ENCODE measurements at places on chromosomes 11 and 22. TPM values are rescaled to one million over a fixed set of nuclear protein-coding genes. Genes with fewer than 3 reads are reported as not detected.

DNA sequence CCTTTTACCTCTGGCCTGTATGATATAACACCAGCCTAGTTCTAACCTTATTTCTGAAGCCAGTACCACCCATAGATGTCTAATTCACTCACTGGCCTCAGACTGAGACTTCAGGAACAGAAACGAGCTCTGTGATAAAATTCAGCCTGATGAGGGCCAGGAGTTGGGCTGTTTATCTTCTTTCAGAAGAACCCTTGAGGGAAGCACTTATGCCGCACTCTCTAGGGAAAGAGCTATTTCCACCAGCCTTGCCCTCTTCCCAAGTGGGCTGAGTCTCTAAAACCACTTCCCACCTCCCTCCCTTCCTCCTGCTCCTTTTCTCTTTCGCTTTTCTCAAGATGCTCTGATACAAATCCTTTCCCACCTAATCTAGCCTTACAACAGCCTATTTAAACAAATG is 2.0 kb upstream of the OR52B4 start:
- H3K27ac ChIP-seq, result no peak overlapping the region
- no peak for DNase-seq
- no peaks in the 10 kb centered on the region for H3K36me3 ChIP-seq
- no peaks in the 10 kb centered on the region for H3K4me1 ChIP-seq
- H3K27me3 ChIP-seq, result no peaks in the 10 kb centered on the region
- no peak overlapping the region for H3K4me3 ChIP-seq

DNA sequence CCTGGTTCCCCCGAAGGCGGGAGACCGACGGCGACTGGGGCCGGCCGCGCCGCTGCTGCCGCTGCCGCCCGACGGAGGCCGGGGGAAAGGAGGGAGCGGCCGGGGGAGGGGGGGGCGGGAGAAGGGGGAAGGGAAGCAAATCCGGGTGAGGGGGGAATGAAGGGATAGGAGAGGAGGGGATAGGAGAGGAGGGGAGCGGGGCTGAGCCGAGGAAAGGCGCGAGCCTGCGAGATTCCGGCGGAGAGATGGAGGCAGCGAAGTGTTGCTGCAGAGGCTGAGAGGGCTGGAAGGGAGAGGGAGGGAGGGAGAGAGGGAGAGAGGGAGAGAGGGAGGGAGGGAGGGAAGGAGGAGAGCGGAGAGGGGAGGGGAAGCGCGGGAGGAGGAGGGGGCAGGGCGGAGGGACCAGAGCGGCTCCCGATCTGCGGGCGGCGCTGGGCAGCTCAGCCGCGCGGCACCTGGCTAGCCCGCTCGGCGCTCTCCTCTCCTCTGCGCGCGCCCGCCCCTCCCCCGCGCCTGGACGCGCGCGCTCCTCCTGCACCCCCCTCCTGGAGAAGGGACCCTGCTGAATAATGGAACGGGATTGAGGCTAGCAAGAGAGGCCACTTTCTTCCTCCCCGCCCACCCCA is 52.3 kb downstream of the SLC22A12 start:
- H3K36me3 ChIP-seq, result no peaks in the 10 kb centered on the region
- no peak for DNase-seq
- no peak overlapping the region for H3K4me3 ChIP-seq
- H3K27ac ChIP-seq, result no peak overlapping the region
- peaks cover 33% of the 10 kb centered on the region for H3K27me3 ChIP-seq

GRCh38 chr22:37079668-37080171 is 28.2 kb downstream of the KCTD17 start:
- no peaks in the 10 kb centered on the region for H3K36me3 ChIP-seq
- H3K27ac ChIP-seq, result peak overlapping the region; percentile 58
- peak; percentile 91 for DNase-seq
- H3K4me3 ChIP-seq, result peak overlapping the region; percentile 14
- H3K4me1 ChIP-seq, result peaks cover 38% of the 10 kb centered on the region

DNA sequence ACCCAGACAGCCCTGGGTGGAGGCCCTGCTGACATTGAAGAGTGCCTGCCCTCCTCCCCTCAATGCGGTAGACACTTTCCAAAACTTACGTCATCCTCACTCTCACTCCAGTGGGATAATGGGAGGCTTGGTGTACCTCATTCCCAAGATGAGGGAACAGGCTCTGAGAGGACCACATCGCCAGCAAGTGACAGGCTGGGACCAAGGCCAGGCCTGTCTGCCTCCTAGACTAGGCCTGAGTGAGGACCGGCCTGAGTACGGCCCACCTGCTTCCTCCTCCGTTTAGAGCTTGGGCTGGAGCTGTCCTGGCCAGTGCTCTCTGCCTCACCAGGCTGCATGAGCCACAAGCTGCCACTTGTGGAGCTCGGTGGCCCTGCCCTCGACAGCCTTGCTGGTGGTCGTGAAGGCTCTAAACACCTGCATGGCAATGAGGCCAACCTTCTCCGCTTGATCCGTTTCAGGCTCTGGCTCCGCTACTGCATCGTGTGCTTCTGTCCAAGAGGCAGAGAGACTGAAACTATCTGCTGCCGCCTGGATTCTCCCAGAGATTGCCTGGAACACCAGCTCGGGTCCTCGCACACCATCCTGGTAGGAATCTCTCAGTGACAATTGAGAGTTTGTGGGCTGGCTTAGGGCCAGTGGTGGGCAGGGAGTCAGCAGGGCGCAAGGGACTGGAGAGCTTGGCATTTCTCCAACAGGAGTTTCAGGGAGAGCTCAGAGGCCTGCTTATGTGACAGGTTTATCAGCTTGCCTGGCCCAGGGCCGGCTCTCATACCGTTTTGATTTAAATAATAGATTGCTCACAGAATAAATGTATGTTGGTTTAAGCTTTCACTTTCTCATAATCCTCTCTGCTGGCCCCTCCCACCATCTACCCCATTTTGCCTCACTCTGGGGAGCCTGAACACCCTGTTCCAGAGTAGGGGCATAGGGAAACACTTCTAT is 9.4 kb downstream of the LRRC75B start:
- no peaks in the 10 kb centered on the region for H3K36me3 ChIP-seq
- no peak for DNase-seq
- no peak overlapping the region for H3K27ac ChIP-seq
- no peaks in the 10 kb centered on the region for H3K27me3 ChIP-seq
- no peaks in the 10 kb centered on the region for H3K4me1 ChIP-seq

DNA sequence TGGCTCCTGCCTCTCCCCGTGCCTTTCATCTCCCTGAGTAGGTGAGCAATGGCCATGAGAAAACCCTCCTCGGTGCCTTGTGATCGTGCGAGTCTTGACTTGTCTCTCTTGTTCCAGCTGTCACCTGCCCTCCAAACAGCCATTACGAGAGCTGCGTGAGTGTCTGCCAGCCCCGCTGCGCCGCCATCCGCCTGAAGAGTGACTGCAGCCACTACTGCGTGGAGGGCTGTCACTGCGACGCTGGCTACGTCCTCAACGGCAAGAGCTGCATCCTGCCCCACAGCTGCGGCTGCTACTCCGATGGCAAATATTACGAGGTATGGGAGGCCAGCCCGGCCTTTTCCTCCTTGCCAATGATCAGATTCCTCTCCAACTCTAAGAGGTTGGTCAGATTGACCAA is 51.7 kb downstream of the TECTA start:
- H3K27me3 ChIP-seq, result no peaks in the 10 kb centered on the region
- H3K27ac ChIP-seq, result no peak overlapping the region
- H3K36me3 ChIP-seq, result no peaks in the 10 kb centered on the region
- no peaks in the 10 kb centered on the region for H3K4me1 ChIP-seq
- DNase-seq, result no peak
- no peak overlapping the region for H3K4me3 ChIP-seq

GRCh38 chr11:131889146-131889577 is 518.7 kb downstream of the NTM start:
- H3K4me1 ChIP-seq, result no peaks in the 10 kb centered on the region
- H3K27me3 ChIP-seq, result no peaks in the 10 kb centered on the region
- no peak overlapping the region for H3K4me3 ChIP-seq
- no peaks in the 10 kb centered on the region for H3K36me3 ChIP-seq
- no peak for DNase-seq

- no peak overlapping the region for H3K4me3 ChIP-seq
- DNase-seq, result no peak
- H3K4me1 ChIP-seq, result peaks cover 5% of the 10 kb centered on the region
- no peaks in the 10 kb centered on the region for H3K27me3 ChIP-seq
- no peaks in the 10 kb centered on the region for H3K36me3 ChIP-seq
These were observed 31.4 kb downstream of the GLB1L2 start for GRCh38 chr11:134363161-134363560.

DNA sequence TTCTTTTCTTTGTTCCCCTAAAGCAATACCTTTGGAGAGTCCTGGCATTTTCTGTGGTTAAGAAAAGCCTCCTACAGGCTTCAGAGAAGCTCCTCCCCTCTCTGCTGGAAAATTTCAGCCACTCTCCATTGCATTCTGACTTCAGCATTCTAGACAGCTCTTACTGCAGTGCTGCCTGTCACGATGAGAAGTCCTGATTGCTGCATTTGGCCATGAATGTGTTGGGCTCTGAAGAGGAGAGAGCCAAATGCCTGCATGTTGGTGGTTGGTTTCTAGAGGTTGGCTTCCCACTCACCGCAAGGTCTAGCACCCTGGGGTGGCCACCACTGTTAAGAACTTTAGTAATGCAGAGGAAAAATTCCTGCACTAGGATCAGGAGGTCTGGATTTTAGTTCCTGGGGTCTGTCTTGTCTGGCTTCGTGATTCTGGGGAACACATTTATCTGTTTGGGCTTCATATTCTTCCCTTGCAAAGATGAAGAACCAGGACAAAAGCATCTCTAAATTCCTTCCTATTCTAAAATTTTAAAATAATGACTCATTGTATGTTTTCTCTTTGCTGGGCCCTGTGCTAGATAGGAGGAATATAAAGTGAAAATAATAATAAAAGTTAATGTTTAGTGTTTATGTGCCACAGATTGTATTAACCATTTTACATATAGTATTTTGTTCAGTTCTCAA is 38.1 kb downstream of the COA4 start:
- H3K27ac ChIP-seq, result no peak overlapping the region
- no peaks in the 10 kb centered on the region for H3K4me1 ChIP-seq
- H3K27me3 ChIP-seq, result no peaks in the 10 kb centered on the region
- peaks cover 7% of the 10 kb centered on the region for H3K36me3 ChIP-seq
- no peak for DNase-seq
- no peak overlapping the region for H3K4me3 ChIP-seq

- peaks cover 18% of the 10 kb centered on the region for H3K36me3 ChIP-seq
- H3K27ac ChIP-seq, result no peak overlapping the region
- DNase-seq, result no peak
These were observed 22.6 kb upstream of the NCR3LG1 start for GRCh38 chr11:17328871-17329494.

Gene ACTN3
- not detected for polyA plus RNA-seq

Gene MUC6
- polyA plus RNA-seq, result not detected

Gene HTR3B
- not detected for polyA plus RNA-seq

Gene MYBPC3
- polyA plus RNA-seq, result not detected

Gene FAT3
- not detected for polyA plus RNA-seq

Gene ADAMTS8
- not detected for polyA plus RNA-seq

Gene RBX1
- polyA plus RNA-seq, result 147 TPM

Gene OR4S1
- not detected for polyA plus RNA-seq
